ENCODE measurements at places on chromosomes 1 and 21.

GRCh38 chr1:16478091-16478490, 36.0 kb downstream of the RNU1-1 start:
- no peak for DNase-seq

DNA sequence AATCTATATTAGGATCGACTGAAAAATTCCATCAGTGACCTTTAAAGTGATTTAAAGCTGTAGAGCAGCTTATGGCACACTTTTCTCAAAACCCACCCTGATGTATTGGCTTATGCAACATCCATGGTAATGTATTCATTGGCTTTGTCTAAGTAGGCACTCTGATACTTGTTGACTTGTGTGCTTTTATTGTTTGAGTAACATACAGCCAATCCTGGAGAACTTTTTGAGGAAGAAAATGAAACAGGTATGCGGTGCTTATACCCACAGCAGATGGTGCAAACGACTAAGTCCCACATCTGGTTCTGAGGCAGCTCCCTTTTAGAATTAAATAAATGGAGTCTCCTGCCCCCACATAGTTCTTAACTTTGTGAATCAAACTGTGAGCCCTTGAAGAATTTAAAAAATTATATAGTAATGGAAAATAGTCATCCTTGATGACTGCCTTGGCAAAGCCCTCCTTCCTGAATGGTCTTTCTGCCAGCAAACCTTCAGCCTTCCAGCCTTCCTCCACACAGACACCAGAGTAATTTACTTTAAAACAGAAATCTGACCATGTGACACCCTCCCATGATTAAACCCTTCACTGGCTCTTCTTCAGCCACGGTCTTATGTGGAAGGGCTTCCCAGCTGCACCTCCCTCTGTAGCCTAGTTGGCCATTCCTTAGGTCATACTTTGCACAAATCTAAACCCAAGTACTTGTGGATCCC, 116.0 kb downstream of the BCAR3 start:
- DNase-seq = no peak

DNA sequence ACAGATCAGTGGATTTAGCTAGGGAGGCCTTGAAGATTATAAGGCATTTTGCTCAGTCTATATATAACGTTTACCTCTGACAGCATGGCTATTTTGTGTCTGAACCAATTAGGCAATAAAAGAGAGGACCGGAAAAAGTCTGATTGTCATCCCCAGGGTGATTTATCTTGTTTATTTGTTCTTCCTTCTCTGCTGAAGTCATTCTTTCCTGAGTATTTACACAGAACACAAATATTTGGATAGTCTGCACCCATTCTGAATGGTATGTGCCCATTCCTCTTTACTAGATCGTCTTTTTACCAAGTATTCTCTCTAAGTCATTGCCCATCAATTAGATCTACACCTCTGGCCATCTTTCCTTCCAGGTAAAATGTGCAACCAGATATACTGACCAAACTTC, 1602.9 kb downstream of the KCNT2 start:
- DNase-seq = no peak

DNA sequence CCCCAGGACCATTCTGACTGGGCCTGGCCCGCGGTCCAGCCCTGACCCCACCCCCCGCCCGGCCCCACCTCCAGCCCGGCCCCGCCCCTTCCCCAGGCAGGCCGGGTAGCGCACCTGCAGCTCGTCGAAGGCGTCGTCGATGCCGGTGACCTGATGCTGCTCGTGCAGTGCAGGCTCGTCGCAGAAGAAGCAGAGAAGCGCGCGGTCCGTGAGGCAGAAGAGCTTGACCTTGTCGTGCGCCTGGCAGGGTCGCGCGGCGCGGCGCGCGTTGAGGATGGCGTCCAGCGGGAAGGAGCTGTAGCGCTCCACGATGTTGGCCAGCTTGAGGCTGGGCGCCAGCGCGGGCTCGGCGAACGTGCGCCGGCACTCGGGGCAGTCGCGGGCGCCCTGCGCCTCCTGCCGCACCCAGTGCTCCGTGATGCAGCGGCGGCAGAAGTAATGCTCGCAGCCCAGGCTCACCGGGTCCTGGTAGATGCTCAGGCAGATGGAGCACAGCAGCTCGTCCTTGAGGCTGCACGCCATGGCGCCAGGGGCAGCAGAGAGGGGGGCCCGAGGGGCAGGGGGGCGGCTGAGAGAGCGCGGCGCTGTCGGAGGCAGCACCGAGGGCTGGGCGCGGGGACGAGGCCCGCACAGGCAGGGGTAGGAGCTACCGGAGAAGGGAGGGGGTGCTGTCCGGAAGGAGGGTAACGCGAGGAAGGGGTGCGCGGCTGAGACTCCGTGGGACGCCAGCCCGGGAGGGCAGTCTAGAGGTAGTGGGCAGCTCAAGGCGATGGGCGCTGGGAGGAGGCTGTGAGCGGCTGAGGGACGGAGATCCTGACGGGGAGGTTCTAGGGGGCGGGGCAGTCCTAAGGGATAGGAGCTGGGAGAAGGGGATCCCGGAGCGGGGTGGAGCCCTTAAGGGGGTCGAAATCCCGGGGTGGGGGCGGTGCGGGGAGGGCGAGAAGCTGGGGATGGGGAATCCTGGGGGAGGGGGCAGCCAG, 642 bp downstream of the TRIM62 start:
- DNase-seq = no peak
